CD8-positive, alpha-beta T cell (primary cell): ENCODE measurements at places on chromosomes 12 and 14.

DNA sequence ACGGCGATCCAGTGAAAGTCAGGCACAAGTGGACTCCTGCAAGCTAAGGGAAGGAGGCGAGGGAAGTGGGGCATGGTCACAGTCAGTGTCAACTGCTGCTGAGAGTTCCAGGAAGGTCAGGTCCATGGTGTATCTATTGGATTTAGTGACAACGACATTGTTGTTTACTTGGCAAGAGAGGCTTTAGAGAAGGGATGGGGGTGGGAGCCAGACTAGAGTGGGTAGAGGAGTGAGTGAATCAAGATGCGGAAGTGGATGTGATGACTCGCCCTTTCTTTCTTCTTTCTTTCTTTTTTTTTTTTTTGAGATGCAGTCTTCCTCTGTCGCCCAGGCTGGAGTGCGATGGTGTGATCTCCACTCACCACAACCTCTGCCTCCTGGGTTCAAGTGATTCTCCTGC is 12.5 kb downstream of the P2RX7 start:
- DNase-seq, result no peak

- DNase-seq, result no peak
Measured at GRCh38 chr14:100855256-100855930, 29.5 kb downstream of the MEG3 start.

DNA sequence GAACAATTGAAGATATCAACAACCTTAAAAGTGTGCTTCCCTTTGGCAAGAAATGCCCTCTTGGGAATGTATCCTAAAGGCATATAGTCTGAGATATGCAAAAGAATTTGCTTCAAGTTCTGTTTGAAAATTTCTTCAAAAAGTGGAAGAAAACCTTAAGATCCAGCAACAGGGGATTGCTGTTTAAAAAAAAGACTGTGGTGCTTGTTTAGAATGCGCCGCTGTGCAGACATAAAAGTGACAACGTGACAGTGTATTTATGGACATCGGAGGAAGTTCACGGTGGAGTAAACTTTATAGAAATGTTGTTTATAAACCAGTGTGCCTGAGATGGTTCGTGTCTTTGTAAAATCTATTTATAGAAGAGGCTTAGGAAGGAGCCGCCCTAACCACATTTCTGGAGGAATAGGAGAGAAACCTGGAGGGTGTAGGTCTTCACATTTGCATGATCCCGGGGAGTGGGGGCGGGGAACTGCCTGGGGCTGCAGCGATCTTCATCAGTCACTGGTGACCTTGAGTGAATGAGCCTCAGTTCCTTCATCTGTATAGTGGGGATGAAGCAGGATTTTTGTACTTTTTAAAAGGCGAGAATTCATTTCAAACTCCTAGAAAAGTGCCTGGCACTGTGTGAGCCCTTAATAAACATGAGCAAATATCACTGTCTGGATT is 27.5 kb downstream of the ADGRD1 start:
- DNase-seq, result no peak

DNA sequence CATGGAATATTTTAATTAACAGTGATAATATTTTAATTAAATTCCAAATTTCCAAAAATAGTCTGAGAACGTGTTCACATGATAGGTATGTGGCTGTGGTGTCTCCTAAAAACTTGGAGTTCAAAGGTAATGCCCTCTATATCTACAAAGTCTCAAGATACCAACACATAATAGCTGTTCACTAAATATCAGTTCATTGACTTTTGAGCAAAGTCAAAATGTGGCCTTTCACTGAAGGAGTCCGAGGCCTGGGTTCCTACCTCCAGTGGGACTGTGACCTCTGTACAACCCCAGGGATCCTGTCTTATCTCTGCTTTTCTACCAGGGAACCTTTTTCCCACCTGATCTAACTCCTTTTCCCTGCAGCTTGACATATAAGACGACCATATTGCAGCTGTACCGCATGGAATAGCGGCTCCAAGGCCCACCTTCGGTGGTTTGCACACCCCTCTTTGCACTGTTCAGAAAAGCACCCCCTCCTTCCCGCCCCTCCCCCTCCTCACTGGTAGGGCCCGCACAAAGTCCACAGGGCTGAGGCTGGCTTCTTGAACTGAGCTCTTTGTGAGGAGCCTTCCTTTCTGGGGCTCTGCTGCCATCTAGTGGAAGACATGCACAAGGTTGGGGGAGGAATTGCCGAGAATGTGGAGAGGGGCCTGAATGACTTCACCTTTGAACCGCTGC is 3.1 kb downstream of the CCND2 start:
- peak; percentile 91 for DNase-seq

- DNase-seq, result no peak
Measured at GRCh38 chr12:68480526-68480925, 130.2 kb upstream of the RAP1B start.

- DNase-seq, result peak; percentile 85
Measured at GRCh38 chr12:54398995-54399793, 14.7 kb upstream of the ZNF385A start.

GRCh38 chr12:10354502-10354901 is 35.3 kb downstream of the KLRK1 start:
- no peak for DNase-seq
